ENCODE measurements at places on chromosomes 6 and 20. TPM values are rescaled to one million over a fixed set of nuclear protein-coding genes. Genes with fewer than 3 reads are reported as not detected.

The ADGRF5 gene
- not detected for total RNA-seq

The CFB gene
- total RNA-seq = 1.6 TPM

The LAMA4 gene
- total RNA-seq = 1.4 TPM

The PTCRA gene
- total RNA-seq = not detected

The TREM1 gene
- 0.32 TPM for total RNA-seq

The SLC22A16 gene
- not detected for total RNA-seq

The PAK5 gene
- not detected for total RNA-seq

The CD24 gene
- 299 TPM for total RNA-seq

The TREML1 gene
- not detected for total RNA-seq

The C20orf202 gene
- not detected for total RNA-seq

The RFX6 gene
- total RNA-seq = not detected

The ACOT13 gene
- total RNA-seq = 15.5 TPM

The OR2H2 gene
- not detected for total RNA-seq

The SLC9A8 gene
- total RNA-seq = 7.8 TPM

The MRAP2 gene
- 2.0 TPM for total RNA-seq

The OXT gene
- not detected for total RNA-seq

The SPATA25 gene
- 0.71 TPM for total RNA-seq

The PPIL6 gene
- total RNA-seq = 3.9 TPM

The TPD52L2 gene
- 136 TPM for total RNA-seq

The SCGN gene
- not detected for total RNA-seq

The ADGB gene
- not detected for total RNA-seq

The DSN1 gene
- 24.5 TPM for total RNA-seq
